ENCODE measurements at places on chromosomes 5 and 9.
A peak's percentile ranks its signal among the peaks of the same experiment; 100 is the strongest.

- DNase-seq = no peak
Observed at GRCh38 chr5:66417781-66418180, 178.4 kb upstream of the MAST4 start.

DNA sequence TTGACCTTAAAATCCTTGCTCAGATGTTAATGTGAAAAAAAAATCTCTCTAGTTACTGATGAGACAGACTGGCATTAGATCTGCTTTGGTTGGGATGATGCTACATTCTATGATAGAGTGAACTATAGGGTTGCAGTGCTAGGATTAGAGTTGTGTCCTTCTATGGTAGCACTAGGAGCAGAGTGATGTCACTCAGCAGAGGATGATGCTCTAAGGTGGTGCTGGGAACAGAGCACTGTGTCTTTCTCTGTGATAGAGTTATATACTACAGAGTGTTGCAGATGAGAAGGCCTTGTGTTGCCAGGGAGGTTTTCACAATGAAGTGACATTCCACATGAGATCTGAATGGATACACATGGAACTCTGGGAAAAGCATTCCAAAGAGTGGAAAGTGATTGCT is 462.3 kb downstream of the CDH12 start:
- DNase-seq = no peak

DNA sequence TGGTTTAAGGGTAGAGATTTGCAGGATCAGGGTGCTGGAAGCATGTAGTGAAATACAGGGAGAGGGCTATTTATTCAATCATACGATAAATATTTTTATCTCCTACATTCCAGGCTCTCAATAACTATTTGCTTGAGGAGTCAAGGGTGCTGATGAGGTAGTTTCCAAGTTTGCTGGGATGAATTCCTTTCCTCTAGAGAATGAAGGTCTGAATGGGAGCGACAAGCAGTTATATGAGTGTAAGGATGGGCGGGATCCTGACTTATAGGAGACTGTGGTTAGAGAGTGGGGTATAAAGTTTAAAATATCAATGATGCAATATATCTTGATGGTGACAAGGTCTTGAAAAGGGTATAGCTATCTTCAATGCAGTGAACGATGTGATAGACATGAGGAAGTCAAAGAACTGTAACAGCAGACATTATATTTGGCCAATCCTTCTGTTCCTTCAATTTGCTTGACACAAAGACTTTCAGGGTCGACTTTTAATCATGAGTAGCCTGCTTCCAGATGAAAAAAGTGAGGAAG is 201.1 kb upstream of the HAPLN1 start:
- no peak for DNase-seq

- DNase-seq = no peak
Observed at GRCh38 chr5:3793162-3793561, 197.5 kb downstream of the IRX1 start.

GRCh38 chr9:137619240-137620047 is 639 bp downstream of the EHMT1 start:
- DNase-seq = no peak

DNA sequence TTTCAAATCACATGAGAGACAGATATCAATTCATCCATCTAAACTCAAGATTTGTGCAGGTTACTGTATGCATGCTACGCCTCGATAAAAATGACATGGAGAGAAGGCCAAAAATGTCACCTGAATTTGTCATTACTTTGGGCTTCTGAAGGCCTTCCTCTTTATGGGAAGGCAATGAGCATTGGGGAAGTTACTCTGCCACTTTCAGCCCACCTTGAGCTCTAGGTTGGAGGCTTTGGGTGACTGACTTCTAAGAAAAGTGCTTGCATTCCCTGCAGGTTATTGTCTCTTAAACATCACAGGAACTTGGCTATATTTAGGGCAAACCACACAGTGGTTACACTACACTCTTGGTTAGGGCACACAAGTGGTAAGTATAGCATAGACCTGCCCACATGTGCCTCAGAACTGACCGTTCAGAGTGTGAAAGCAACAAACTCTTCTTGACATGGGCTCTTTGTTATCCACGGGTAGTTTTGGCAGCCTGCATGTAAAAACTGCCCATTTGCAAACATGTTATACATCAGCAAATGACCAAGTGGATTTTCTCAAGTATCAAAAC is 169.5 kb downstream of the ZNF608 start:
- no peak for DNase-seq

DNA sequence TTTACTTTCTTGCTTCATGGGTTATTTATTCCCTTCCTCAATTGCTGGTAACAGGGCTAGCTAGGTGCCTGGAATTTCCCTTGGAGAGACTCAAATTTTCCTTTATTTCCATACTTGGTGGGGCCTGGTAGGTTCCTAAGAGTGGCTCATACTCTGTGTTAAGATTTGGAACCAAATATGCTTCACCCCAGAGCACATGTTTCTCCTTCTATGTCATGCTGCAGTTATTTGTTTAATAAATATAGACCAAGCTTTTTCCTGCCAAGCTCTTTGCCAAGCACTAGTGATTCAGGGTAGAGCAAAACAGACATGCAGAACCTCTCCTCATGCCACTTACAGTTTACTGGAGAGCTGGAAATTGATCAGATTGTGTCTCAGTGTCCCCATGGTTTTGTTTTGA is 290.3 kb upstream of the SGCD start:
- no peak for DNase-seq

- DNase-seq = peak; percentile 71
Observed at GRCh38 chr9:137461663-137462395, 2.7 kb upstream of the NSMF start.

Measured in stimulated activated CD8-positive, alpha-beta memory T cell treated with anti-CD3 and anti-CD28 coated beads, Interleukin-2, amount 100 ng/mL, for 1 hour (primary cell).